ENCODE measurements at places on chromosomes 13 and 19.

DNA sequence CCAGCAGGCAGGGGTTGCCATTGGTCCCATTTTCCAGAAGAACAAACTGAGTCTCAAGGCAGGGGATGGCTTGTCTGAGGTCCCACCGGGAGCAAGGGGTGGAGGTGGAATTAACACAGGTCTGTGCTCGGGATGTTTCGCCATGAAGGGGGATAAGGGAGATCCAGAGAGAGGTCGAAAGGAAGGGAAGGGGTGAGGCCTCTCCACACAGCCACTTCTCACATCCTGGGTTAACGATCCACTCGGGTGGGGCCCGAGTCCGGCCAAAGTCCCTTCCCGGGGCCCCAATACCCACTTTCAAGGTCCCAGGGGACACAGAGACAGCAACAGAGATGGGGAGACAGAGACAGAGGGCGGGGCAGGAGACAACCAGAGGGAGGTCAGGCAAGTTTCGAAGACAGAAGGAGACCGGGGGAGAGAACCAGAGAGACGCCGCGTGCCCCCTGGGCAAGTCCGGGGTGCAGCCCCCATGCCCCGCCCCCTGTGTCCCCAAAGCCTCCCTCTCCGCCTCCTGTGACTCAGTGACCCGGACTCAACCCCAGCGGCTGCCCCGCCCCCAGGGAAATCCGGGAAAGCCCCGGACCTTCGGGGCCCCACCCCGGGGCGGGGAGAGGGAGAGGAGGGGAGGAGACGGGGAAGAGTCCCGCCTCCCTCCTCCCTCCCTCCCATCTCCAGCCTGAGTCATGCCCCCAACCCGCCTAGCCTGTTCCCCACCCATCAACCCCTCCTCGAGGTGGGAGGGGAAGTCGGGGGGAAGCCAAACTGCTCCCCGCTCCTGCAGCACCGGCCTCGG is 1.4 kb upstream of the BCL3 start:
- H3K36me3 ChIP-seq, result peaks cover 6% of the 10 kb centered on the region
- H3K4me1 ChIP-seq, result peaks cover 53% of the 10 kb centered on the region
- peak; percentile 87 for DNase-seq
- H3K4me3 ChIP-seq, result peak overlapping the region; percentile 99

- DNase-seq, result no peak
- peaks cover 2% of the 10 kb centered on the region for H3K4me1 ChIP-seq
- no peak overlapping the region for H3K27ac ChIP-seq
- peaks cover 48% of the 10 kb centered on the region for H3K27me3 ChIP-seq
- no peaks in the 10 kb centered on the region for H3K36me3 ChIP-seq
Measured at GRCh38 chr13:31747966-31748365, 8.6 kb downstream of the RXFP2 start.

- H3K27ac ChIP-seq, result no peak overlapping the region
- peak overlapping the region; percentile 62 for H3K4me3 ChIP-seq
- DNase-seq, result no peak
- H3K27me3 ChIP-seq, result no peaks in the 10 kb centered on the region
- H3K36me3 ChIP-seq, result no peaks in the 10 kb centered on the region
Measured at GRCh38 chr19:4635754-4636116, 3.6 kb upstream of the TNFAIP8L1 start.

DNA sequence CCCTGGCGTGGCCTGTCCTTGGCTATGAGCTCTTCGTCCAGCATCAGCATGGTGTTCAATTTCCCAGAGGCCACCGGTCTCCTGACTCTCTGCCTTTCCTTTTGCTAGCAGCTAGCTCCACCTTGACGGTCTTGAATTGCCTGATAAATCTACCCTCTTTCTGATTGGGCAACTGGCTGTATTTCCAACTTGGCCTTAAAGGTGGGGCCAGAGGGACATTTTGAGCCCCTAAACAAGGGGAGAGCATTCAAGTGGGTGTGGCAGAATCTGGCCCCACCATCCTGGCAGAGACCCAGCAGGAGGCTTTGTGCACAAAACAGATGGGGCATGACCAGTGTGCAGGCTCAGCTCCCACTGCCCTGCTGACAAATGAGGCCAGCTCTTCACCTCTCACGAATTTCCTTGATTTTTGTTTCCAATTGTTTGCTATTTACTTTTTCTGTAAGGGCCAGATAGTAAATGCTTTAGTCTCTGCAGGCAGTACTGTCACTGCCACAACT is 148.9 kb upstream of the VSTM2B start:
- DNase-seq, result no peak
- no peaks in the 10 kb centered on the region for H3K36me3 ChIP-seq
- no peaks in the 10 kb centered on the region for H3K4me1 ChIP-seq
- H3K27me3 ChIP-seq, result peaks cover 70% of the 10 kb centered on the region
- H3K27ac ChIP-seq, result no peak overlapping the region

- H3K36me3 ChIP-seq, result no peaks in the 10 kb centered on the region
- H3K4me1 ChIP-seq, result no peaks in the 10 kb centered on the region
Measured at GRCh38 chr13:90177512-90177911, 1170.0 kb upstream of the MIR17HG start.

- H3K36me3 ChIP-seq, result no peaks in the 10 kb centered on the region
- H3K27me3 ChIP-seq, result no peaks in the 10 kb centered on the region
- peak overlapping the region; percentile 78 for H3K27ac ChIP-seq
- H3K4me1 ChIP-seq, result peaks cover 9% of the 10 kb centered on the region
- DNase-seq, result no peak
- no peak overlapping the region for H3K4me3 ChIP-seq
Measured at GRCh38 chr19:4077007-4077374, 10.3 kb upstream of the ZBTB7A start.

DNA sequence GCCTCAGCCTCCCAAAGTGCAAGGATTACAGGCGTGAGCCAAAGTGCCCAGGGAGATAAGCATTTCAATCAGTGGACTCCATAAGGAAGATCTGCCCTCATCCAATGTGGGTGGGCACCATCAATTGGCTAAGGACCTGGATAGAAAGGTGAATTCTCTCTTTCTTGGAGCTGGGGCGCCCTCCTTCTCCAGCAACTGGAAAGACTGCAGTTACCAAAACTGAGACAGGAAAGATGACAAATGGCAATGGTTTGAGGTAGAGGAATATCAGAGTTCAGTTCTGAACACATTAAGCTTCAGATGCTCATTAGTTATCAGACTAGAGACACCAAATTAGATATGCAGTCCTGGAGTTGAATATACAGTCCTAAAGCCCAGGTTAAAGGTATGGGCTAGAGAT is 10.5 kb upstream of the ELF1 start:
- no peak overlapping the region for H3K4me3 ChIP-seq
- no peaks in the 10 kb centered on the region for H3K27me3 ChIP-seq
- DNase-seq, result no peak
- H3K4me1 ChIP-seq, result peaks cover 12% of the 10 kb centered on the region
- H3K36me3 ChIP-seq, result peaks cover 2% of the 10 kb centered on the region

GRCh38 chr13:23905766-23906165 is 8.5 kb upstream of the C1QTNF9B start:
- H3K27ac ChIP-seq, result no peak overlapping the region
- H3K27me3 ChIP-seq, result peaks cover 53% of the 10 kb centered on the region
- no peak overlapping the region for H3K4me3 ChIP-seq
- H3K4me1 ChIP-seq, result peaks cover 5% of the 10 kb centered on the region
- no peaks in the 10 kb centered on the region for H3K36me3 ChIP-seq

DNA sequence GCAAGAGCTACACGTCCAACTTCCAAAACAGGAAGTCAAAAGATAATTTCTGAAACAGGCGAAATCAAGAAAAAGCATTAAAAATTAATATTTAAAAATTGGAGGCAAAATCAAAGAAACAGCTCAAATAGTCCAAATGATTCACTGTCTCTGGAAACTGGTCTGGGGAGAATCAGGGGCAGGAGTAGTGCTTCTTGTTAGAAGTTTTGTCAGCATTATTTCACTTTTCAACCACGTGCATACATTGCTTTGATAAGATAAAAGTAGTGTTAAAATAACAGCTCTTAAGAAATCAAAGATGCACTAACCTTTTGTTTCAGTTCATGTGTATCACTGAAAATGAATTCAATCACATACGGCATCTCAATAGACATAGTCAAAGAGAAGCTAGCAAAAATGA is 53.8 kb downstream of the PARP4 start:
- no peaks in the 10 kb centered on the region for H3K27me3 ChIP-seq
- no peak for DNase-seq
- H3K4me3 ChIP-seq, result no peak overlapping the region
- peak overlapping the region; percentile 37 for H3K27ac ChIP-seq

- H3K27me3 ChIP-seq, result no peaks in the 10 kb centered on the region
Measured at GRCh38 chr19:35153701-35154524, 622 bp upstream of the FXYD5 start.

All from T-helper 17 cell (primary cell).